Lung (tissue), 17 donors: ENCODE measurements at places on chromosomes 4 and X. TPM values are rescaled to one million over a fixed set of nuclear protein-coding genes. Genes with fewer than 3 reads are reported as not detected.

Gene USP51
- 0.70 TPM for polyA plus RNA-seq

Gene FOXP3
- 0.12 TPM for polyA plus RNA-seq

Gene PAGE1
- polyA plus RNA-seq = not detected

Gene MAGEH1
- polyA plus RNA-seq = 16.8 TPM

Gene BLOC1S4
- polyA plus RNA-seq = 9.5 TPM

Gene SPANXB1
- polyA plus RNA-seq = not detected
